ENCODE measurements at places on chromosomes 1 and 21.

GRCh38 chr1:23599125-23599524 lies 39.8 kb upstream of the ID3 start:
- no peak for DNase-seq

GRCh38 chr1:231139125-231139649 lies 22.7 kb upstream of the TRIM67 start:
- DNase-seq = no peak

GRCh38 chr1:43688594-43689000 lies 18.7 kb upstream of the ST3GAL3 start:
- DNase-seq = no peak

DNA sequence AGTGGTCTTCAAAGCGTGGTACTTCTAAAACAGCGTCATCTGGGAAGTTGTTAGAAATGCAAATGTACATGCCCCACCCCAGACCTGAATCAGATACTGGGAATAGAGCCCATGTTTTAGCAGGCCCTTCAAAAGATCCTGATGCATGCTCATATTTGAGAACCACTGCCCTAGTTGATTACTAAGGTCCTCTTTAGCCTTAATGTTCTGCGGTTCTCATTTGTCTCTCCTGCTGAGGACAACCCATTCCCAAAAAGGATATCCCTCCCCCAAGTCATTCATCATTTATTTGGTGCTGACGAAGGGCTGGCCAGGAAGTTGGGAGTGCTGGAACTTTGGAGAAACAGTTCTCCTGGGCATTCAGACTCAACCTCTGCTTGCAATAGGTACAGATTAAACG lies 92.4 kb upstream of the RALGPS2 start:
- no peak for DNase-seq

- DNase-seq = no peak
These were observed 26.0 kb downstream of the RGS1 start for GRCh38 chr1:192601567-192601966.

DNA sequence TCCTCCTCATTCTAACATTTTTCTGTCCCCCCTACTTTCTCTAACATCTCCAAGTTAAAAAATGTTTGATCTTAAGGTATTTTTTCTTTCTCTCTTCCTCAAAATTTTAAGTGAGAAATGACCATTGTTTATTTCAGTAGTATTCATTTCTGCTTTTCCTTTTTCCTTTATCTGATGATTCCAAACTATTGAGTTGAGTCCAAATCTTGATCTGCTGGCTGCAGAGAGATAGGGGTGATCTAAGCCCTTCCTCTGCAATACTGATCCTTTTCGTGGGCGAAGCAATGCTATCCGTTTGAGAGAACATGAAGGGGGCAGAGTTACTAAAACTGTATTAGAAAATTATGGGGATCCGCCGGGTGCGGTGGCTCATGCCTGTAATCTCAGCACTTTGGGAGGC lies 516 bp upstream of the NMNAT2 start:
- no peak for DNase-seq

DNA sequence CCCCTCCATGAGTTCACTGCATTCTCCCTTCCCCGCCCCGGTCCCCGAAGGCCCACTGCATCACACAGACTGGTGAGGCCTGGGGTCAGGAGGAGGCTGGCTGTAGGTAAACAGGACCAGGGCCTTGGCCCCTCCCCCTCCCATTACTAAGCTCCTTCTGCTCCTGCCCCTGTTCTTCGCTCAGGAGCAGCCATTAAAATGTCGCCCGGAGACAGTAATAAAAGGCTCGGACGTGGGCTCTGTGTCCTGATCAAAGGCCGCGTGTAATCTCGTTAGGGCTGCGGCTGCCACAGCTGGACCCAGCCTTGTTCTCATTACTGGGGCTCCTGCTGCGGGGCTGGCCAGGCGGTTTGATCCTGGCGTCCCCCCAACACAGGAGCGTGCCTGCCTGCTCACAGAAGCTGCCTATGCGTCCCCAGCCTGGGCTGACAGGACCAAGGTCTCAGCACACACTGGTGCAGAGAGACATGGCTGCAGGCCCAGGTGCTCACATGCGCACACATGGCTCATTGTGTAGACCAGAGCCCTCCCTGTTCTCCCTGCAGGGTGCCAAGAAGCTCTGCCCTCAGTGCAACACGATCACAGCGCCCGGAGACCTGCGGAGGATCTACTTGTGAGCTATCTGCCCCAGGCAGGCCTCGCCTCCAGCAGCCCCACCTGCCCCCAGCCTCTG lies 24.0 kb downstream of the TMEM53 start:
- DNase-seq = no peak

GRCh38 chr1:200042552-200043335 lies 15.2 kb downstream of the NR5A2 start:
- peak; percentile 62 for DNase-seq

- no peak for DNase-seq
These were observed 4.1 kb downstream of the RBP7 start for GRCh38 chr1:10001016-10001665.

- no peak for DNase-seq
These were observed 95.6 kb upstream of the RAB3GAP2 start for GRCh38 chr1:220367833-220368232.

GRCh38 chr1:148308832-148309458 lies 156.9 kb upstream of the NBPF11 start:
- no peak for DNase-seq

DNA sequence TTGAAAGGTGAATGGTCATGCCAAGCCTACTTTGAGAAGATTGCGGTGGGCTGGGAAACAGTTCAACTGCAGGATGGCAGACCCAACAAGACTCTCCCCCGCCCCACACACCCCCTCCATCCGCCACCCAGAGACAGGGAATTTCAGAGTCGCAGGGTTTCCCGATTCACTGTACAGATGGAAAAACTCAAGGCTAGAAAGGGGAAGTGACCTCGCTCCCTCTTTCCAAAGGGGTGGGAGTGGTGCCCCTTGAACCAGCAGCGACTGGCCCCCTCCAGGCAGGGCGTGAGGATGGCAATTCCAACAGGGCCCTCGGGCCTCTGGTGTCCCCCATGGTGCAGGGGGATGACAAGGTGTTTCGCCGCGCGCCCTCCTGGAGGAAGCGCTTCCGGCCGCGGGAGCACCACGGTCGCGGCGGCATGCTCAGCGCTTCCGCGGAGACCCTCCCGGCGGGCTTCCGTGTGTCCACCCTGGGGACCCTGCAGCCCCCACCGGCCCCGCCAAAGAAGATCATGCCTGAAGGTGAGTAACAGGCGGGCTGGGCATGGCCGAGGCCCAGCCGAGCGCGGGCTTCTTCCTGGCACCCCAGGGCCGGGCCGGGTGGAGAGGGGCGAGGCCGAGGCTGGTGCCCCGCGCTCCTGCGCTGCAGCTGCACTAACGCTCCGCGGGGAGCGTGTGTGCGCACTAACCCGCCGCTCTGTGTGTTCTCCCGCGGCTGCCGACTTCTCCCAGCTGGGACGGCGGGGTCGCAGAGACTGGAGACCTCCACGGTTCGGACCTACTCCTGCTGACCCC lies 10.4 kb downstream of the MYOG start:
- peak; percentile 31 for DNase-seq

DNA sequence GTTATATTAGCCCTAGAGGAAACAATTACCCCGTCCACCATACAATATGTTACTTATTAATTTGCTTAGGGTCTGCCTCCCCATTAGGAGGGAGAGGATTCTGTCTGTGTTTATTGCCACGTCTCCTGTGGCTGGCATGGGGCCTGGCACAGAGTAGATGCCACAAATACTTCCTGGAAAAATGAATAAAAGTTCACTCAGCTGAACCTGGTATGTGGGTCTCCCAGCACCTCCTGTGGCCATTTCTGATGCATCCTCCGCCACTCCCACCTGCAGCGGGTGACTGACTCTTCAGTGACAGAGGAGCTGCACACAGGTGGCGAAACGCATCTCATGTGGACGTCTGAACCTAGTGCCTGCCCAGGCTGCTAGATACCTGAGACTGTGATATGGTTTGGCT lies 112.7 kb downstream of the CLIC6 start:
- no peak for DNase-seq

DNA sequence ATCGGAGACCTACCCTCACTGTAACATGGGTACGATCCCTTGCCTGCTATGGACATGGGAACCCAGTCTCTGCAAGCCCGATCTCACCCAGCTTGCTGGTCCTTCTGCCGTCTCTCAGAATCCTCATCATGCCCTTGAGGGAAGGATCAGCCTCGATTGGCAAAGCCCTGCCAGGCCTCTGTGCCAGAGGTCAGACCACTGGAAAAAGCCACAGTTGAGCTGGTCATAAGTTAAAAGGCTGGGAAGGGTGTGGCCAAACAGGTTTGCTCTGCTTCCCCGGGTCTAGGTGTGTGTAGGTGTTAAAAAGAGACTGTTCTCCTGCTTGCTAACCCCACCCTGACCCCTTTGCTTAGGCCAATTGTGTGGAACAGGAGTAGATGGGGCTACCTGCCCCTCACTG lies 19.5 kb upstream of the PADI3 start:
- no peak for DNase-seq

DNA sequence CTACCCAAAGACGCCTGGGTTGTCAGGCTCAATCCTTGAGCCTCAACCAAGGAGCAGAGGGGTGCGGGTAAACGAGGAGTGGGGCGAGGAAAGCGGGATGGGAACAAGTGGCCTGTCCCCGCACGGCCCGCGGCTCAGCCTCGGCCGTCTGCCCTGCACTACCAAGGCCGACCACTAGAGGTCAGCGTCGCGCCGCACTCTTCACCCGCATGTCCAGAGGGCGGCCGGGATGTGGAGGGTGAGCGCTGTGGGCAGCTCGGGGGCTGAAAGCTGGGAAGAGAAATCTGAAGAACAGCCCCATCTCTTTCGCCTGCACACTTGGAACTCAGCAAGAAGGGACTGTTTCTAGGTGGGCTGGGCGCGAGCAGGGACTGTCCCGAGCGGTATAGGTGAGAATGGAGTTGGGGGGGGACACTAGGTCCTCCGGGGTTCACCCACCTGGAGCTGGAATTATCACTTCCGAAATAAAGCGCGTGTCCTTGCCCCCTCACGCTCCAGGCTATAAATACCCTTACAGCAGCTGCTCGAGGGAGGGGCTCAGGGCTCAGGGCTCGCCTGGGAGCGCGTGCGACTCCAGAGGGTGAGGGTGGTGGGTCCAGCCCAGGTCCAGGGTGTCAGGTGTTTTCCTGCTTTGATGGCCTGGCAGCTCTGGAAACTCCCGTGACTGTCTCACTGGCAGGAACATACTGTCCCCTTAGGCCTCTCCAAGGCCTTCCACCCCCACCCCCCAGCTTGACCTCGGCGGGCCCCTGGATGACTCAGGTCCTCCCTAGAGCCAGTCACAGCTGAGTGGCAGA lies 9.8 kb downstream of the SLC30A2 start:
- DNase-seq = peak; percentile 84

GRCh38 chr1:222974496-222974895 lies 159.7 kb downstream of the DISP1 start:
- DNase-seq = no peak

DNA sequence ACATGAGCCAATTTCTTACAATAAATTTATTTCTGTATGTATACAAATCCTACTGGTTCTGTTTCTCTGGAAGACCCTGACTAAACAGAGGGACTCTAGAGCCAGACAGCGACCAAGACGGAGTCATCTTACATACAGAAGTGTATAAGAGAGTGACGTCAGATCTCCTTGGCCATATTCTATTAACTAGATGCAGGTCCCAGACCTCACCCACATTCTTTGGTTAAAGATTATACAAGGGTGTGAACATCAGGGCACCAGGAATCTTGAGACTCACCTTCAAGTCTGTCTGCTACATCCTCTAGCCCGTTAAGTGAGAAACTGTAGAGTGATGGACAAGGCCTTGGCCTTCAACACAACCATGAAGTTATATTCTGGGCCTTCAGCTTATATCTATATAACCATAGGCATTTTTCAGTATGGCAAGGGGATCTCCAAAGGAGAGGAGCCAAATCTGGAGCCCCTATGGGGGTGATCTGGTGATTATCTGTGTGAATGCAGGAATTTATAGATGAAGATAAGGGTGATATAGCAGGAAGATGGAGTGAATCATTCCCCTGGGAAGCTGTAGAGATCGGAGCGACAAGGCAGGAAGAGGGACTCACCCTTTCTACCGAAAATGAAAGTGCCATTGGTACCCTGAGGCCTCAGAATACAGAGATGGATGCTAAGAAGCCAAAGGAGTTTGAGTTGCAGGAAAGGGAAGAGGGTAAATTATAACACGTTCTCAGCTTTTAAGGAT lies 83.9 kb downstream of the ADAMTS1 start:
- DNase-seq = no peak

DNA sequence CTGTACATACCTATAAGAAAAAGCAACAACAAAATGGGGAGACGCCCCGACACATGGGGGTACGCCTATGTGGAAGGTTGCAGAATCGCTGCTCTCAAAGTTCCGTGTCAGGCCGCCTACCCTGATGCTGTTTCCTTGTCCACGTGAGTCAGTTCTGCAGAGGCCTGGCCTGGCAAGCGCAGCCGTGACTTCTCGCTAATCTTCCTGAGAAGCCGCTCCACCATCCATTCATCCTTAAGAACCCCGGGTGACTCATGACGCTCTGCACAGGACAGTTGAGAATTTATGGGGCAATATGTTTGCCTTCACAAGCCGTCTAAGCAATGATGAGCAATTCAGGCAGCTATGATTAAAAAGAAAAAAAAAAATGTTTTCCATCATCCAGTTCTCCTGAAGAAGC lies 122.3 kb upstream of the TMPRSS2 start:
- DNase-seq = no peak

- DNase-seq = no peak
These were observed 31.3 kb upstream of the KCNA2 start for GRCh38 chr1:110637475-110637874.

- DNase-seq = no peak
These were observed 10.1 kb downstream of the ZC3H12A start for GRCh38 chr1:37484325-37485051.

- DNase-seq = no peak
These were observed 127.6 kb downstream of the C1orf21 start for GRCh38 chr1:184514447-184514846.

DNA sequence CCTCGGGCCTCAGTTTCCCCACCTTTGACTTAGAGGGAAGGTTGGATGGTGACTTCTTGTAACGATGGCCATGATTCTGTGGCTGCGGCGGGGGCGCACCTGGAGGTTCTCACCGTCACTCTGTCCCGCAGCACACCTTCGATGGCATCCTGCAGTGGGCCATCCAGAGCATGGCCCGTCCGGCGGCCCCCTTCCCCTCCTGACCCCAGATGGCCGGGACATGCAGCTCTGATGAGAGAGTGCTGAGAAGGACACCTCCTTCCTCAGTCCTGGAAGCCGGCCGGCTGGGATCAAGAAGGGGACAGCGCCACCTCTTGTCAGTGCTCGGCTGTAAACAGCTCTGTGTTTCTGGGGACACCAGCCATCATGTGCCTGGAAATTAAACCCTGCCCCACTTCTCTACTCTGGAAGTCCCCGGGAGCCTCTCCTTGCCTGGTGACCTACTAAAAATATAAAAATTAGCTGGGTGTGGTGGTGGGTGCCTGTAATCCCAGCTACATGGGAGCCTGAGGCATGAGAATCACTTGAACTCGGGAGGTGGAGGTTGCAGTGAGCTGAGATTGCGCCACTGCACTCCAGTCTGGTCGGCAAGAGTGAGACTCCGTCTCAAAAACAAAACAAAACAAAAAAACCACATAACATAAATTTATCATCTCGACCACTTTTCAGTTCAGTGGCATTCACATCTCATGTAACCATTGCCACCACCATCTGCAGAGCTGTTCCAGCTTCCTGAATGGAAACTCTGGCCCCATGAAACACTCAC lies 2.1 kb upstream of the PFKL start:
- peak; percentile 89 for DNase-seq
